Activated naive CD8-positive, alpha-beta T cell treated with anti-CD3 and anti-CD28 coated beads for 36 hours (primary cell): ENCODE measurements at places on chromosomes 12 and 14.

DNA sequence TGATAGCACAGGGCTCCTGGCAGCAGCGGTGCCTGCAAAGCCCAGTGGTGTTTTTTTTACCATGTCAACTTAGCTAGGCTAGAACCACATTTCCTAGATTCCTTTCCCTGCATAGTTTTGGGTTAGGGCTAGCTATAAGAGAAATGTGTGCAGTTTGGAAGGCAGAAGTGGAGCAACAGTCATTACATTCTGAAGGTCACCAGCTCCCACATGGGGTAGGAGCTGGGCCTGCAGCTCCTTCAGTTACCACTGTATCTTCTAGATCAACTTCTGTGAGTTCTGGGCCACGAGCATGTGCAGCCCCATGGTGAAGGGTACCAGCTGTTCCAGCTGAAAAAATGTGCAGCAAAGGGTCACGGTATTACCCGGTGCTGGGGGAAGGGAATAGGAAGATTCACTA, 2.3 kb upstream of the SLC25A3 start:
- DNase-seq: no peak

DNA sequence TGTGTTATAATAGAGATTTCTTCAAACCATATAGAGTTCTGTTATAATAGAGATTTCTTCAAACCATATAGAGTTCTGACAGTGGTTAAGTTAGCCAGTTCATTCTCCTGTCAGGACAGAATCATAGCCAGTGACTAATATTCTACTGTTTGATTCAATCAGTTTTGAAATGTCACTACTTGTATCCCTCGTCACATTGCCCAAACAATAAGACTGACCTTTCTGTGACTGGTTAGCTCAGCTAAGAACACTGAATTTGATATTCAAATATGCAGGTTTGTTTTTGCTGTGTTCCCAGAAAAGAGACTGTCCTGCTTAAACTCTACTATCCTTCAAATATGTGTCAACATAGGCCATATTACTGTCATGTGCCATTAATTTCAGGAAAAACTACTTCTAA, 74.4 kb downstream of the ALG10B start:
- no peak for DNase-seq

DNA sequence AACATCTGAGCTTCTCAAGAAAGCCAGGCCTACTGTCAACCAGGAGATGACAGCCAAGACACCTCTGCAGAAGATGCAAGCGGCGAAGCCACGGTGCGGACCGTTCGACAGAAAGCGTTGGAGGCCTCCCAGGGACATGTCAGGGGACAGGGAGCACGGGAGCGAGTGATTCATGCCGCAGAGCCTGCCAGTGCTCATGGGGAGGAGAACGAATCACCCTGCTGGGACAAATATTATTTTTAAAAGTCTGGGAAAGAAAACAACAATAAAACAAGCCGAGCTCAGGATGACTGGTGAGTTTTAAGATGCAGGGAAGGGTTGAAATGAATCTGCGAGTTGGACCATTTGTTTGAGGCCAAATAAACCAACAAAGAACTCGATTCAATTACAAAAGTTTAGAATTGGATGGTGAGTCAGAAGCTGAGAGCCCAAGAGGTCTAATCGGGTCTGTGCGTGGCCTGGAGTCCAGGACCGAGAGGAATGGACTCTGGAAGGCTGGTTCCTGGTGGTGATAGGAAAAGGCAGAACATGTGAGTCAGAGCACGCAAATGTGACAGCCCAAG, 91.0 kb downstream of the RBM19 start:
- DNase-seq: no peak

- no peak for DNase-seq
These were observed 19.3 kb downstream of the BRF1 start for GRCh38 chr14:105281371-105282097.

DNA sequence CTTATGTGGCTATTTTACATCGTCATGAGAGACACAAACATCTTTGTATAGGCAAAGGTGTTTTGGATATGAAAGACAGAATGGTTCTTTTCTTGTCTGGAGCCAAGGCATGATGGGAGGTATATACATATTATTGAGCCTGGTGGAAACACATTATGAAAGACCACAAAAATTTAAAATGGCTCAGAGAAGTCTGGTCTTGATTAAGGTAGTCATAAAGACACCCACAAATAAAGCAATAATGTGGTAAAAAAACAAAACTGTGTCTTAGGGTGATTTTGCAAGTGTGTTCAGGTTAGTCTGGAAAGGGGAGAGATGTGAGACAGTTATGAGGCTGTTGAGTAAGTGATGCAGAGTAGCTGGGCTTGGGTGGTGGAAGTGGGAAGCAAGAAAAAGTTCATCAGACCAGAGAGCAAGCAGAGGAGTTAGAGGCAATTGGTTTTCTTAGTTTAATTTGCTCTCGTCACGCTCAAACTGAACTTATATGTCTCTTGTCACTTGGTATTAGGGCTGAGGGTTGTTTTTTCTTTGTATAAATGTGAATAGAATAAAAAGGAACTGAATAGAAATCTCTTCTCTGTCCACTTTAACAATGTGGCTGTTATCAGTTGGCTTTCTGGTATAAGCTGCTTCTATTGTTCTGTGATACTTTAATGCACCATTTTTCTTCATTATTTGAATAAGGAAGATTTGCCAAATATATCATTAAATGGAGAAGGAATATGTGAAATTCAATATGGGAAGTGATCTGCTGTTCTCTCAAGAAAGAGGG, 115.0 kb downstream of the AKAP6 start:
- no peak for DNase-seq

- DNase-seq: no peak
These were observed 425.8 kb upstream of the ATXN7L3B start for GRCh38 chr12:74111688-74112360.

DNA sequence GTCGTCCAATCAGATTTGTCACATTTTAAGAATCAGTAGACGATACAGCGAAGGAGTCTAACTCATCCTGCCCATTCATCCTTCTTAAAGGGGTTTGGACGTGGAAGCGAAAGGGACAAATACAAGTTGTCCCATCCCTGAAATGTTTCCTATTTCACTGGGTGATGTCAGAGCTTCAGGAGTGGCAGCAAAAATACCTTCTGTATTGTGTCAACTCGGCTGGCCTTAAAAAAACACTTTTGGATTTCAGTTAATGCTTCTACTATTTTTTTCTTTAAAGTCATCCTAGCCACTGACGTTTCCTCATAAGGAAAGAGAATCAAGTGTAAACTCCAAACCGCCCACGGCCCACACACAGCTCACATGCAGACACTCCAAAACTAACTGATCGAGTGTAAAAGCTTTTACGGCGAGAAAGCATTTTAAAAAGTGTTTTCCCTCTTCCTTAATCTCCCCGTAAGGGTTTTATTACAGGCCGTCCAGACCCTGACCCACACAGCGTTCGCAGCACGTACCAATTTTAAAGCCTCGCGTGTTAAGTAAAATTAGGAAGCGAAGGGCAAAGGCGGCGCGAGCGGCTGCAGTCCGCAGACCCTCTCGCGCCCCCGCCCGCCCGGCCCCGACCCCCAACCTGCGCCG, 593 bp downstream of the CFL2 start:
- DNase-seq: peak; percentile 32

GRCh38 chr12:104457746-104458693, 1.3 kb downstream of the CHST11 start:
- DNase-seq: peak; percentile 68

DNA sequence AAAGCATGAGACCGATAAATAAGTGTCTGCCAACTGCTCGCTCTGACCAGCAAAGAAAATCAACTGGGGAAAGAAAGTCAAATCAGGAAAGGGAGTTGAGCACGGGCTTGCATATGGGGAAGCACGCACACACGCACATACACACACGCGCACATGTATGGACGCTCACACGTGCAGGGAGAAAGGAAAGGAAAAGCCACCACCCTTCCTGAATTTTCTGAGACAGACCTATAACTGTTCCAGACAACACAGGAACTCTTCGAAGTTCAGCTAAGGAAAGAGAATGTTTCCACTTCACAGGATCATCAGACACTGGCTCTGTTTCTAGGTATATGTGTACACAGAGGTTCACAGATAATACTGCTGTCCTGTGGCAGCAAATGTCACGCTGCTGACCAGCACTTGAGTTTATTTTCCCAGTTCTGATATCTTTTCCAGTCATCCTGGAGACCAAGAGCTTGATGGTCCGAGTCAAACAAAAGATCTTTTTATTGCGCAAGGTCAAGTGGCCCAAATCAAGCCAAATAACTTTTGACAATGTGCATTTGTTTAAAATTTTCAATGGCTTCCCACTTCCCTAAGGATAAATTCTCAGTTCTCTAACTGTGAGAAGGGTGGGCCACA, 82.1 kb upstream of the TMCC3 start:
- no peak for DNase-seq

GRCh38 chr12:45415393-45415817, 199.5 kb downstream of the ANO6 start:
- no peak for DNase-seq

- DNase-seq: no peak
These were observed 62.9 kb upstream of the ATP2A2 start for GRCh38 chr12:110217996-110218674.

- no peak for DNase-seq
These were observed 638.3 kb upstream of the TBX3 start for GRCh38 chr12:115322275-115322674.

GRCh38 chr12:16037533-16037932, 126.4 kb downstream of the DERA start:
- no peak for DNase-seq

DNA sequence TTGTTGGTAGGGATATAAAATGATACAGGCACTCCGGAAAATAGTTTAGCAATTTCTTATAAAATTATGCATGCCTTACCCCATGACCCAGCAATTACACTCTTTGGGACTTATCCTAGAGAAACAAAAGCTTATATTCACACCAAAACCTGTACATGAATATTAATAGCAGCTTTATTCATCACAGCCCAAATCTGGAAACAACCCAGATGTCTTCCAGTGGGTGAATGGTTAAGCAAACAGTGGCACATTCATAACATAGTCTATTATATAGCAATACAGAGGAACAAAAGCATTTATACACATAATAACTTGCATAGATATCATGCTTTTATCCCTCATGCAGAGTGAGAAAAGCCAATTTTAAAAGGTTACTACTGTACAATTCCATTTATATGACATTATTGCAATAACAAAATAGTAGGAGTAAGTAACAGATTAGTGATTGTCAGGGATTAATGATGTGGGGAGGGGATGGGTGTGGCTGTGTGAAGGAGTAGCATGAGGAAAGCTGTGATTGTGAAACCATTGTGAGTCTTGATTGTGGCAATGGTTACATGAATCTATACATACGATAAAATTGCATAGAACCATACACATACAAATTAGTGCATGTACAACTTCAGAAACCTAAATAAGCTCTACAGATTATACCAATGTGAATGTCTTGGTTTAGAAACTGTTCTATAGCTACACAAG, 363.1 kb upstream of the OR4E1 start:
- no peak for DNase-seq

DNA sequence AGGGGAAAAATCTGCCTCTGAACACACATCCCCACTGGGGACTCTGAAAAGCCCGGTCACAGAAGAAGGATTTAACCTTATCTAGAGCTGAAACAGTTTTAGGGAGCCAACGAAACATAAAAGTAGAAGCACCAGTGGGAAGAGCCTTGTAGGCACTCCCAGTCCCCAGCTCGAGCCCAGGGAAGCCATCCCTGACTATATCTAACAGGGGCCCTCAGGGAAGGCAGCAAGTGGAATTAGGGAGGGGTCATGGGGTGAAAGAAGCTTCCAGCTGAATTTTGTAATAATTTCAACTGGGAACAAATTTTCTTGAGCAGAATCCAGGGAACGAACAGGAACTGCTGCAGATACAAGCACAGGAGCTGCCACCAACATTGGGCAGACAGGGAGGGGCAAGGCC, 127.8 kb downstream of the BMP4 start:
- DNase-seq: no peak

DNA sequence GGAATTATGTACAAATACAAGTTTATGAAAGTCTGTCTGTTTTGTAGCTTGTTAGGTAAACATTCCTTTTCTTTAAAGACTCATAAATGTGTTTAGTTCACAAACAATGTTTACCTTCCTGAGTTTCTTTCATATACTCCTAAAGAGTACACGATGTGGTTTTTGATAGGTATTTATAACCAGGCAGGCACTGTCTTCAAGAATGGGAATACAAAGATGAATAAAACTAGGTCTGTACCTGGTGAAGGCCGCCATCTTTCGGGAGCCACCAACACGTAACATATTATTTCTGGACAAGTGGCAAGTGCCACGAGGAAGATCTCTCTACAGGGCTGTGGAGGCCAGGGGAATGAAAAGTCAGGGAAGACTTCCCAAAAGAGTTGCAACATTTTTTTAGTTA, 144.6 kb upstream of the RASSF8 start:
- no peak for DNase-seq

DNA sequence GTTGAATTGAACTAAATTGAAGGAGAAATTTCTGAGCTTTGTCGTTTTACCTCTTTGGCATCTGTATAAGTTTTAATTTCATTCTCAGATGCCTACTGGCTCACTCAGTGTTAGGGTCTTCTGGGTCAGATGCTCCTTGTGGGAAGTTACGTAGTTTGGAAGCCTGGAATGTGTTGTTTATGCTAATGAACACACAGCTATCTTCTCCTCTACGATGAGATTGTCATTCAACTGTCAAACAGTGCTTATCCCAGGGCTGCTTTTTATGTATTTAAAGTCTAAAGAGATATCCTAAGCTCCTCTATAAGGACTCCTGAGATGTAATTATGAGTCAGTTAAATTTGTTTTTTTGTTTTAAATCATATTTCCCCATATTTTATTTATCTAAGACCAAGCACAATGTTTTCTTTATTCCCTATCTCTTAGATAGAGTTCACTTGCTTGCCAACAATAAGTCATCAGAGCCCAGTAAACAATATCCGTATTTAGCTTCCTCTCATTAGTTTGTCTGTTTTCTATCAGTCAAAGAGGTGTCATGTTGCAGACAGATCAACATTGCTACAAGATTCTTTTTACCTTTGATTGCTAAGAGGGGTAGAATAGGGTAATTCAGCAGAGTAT, 368.0 kb upstream of the PDE3A start:
- DNase-seq: no peak

- DNase-seq: no peak
These were observed 231.3 kb downstream of the MON2 start for GRCh38 chr12:62697893-62698292.

- no peak for DNase-seq
These were observed 31.5 kb downstream of the SCN8A start for GRCh38 chr12:51622564-51622963.

DNA sequence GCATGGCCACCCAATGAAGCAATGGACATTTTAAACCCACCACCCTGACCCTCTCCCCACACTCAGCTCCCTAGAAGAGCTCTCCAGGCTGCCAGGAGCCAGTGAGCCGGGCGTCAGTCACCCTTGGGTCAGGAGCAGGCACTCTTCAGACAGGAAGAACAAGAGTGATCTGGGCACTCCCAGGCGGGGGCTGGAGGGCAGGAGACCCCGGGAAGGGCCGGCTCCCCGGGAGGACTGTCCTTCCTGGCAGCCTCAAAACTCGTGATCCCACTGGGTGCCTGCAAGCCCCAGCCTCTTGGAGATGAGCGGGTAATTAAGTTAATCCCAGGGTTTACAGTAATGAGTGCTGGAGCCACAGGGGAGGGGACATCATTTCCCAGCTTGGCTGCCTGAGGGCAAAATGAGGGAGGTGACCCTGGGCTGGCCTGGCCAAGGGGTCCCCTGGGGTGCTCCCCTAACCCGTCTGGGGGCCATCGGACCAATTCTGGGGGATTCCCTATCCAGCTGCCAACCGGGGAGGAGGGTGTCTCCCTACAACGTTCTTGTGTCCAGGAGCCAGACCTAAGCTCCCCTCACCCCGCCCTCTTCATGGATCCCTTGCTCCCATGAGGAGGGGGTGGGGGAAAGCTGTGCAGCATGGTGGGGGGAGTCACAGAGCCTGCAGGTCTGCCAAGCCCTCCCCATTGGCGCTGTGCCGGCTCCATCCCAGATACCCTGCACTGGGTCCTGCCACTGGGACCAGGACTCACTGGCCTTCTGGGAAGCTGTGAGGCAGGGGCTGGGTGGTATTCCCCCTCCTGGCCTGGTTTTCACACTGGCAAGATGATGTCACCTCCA, 59.2 kb downstream of the CCNK start:
- no peak for DNase-seq
